ENCODE measurements at places on chromosomes 16 and 17.

- no peak for DNase-seq
Observed at GRCh38 chr16:4920826-4921225, 16.1 kb downstream of the PPL start.

DNA sequence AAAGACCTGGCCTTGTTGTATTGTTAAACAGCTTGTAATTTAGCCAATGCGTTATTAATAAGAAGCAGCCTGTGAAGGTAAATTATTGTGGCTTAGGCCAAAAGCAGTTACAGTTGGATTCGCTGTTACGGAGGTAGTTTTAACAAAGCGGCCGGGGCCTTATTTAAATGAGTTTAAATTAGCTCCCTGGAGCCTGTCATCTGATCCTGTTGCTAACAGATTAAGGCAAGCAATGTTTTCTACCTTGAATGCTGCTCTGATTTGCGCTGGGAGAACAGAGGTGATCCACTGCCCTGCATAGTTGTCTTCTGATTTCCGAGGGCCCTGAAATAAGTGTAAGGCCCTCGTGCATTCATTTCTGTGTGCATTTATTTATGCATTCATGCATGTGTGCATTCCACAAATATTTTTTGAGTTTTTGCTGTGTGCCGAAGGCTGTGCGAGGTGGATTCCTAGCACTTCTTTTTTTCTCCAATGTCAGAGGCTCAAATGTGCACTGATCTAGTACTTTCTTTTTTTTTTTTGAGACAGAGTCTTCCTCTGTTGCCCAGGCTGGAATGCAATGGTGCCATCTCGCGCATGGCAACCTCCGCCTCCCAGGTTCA, 10.9 kb downstream of the SEC14L5 start:
- DNase-seq = no peak

DNA sequence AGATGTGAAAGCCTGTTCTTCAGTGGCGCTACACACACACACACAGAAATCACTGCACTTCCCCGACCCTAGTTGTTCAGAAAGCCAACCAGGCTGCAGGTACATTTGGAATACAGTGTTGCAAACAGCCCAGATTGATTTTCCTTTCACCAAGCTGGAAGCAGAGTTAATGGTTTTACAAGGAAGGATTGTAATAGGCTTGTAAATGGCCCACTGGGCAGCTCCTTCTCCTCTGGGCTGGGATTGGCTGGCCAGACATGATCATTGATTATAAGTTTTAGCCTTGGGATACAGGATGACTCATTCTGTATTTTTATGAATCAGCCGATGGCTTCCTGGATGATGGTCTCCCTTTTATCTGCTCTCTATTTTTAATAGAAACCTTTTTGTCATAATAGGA, 2.5 kb downstream of the VAT1L start:
- no peak for DNase-seq

DNA sequence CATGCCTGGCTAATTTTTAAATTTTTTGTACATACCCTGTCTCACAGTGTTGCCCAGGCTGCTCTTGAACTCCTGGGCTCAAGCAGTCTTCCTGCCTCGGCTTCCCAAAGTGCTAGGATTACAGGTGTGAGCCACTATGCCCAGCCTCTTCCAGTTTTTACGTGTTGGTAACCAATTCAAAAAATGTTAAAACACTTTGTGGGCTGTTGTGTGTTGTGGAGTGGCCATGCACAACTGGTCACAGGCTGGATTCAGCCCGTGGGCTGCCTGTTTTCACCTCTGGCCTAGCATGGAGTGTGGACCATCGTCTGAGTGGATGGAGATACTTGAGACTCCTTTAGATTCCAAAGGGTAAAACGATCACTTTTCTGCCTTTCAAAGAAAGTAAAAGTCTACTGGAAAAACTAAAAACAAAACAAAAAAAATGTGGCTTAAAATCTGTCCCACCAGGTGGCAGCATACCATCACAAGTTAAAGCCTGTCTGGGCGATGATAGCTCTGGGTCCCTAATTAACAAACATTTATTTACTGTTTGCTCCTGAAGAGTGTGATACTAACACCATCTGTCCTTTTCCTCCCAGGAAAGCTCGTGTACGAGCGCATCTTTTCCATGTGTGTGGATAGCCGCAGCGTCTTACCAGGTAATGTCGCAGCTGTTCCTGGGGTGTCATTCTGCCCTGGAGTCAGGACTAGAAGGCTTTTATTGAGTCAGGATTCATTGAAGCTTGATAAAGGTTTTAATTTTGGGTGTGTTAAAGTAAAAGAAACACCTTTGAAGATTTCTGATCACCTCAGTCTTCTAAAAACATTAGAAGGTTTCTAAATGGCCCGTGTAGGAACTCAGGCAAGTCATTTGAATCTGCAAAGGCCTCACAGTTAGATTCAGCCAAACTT, 45.8 kb downstream of the VPS35L start:
- peak; percentile 46 for DNase-seq

- DNase-seq = no peak
Observed at GRCh38 chr17:49123061-49123460, 9.5 kb upstream of the B4GALNT2 start.

DNA sequence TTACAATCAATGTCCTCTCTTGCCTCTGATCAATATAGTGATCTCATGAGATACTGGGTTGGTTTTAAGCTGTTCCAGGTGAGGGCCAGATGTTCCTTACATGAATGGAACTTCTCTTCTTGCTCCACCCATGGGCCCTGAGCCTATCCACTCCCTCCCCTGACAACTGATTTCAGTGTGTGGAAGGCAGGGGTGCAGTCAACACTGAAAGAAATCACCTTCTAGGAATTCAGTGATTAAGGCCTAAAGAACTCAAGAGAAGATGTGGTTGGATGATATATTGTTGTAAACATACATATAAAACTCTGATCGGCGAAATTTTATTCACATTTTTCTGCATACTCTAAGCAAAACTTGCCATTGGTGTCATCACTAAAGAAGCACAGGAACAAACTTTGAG, 6.7 kb upstream of the GOSR2 start:
- no peak for DNase-seq

DNA sequence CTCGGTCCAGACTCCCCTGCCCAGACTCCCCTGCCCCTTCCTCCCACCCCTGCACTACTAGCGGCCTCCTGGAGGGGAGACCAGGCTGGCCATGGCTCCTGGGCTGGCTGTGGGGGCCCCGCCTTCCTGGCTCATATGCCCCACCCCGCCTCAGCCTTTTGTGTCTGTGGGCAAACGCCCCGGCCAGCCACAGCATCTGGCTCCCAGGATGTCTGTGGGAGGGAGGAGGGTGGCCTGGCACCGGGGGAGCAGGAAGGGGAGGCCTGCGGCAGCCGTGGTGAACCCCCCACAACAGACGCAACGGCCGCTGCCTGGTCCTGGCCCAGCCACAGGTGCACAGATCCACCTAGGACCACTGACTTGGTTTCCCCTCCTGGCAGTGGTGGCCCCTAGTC, 32.9 kb downstream of the BAHCC1 start:
- no peak for DNase-seq

- DNase-seq = no peak
Observed at GRCh38 chr17:81550830-81551457, 1.2 kb downstream of the FAAP100 start.

- no peak for DNase-seq
Observed at GRCh38 chr17:31724619-31725018, 134.4 kb downstream of the COPRS start.

GRCh38 chr16:54568906-54569807, 282.6 kb upstream of the IRX3 start:
- DNase-seq = no peak

DNA sequence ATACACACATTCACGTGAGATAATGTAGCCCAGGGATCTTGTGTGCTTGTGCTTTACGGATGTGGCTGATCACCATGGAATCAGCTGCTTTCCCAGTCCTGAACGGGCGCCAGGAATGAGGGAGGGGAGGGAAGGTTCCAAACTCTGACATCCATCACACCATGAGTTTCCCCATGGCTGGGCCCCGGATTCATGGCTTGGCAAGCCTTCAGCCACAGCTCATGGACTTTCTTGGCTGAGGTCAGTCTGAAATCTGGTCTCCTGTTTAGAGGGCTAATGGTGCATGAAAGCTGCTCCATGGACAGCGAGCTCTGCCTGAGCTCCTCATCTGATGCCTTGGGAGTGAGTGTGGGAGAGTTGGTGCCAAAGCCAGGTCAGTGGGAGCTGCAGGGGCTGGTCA, 767.6 kb upstream of the EEF2KMT start:
- no peak for DNase-seq

DNA sequence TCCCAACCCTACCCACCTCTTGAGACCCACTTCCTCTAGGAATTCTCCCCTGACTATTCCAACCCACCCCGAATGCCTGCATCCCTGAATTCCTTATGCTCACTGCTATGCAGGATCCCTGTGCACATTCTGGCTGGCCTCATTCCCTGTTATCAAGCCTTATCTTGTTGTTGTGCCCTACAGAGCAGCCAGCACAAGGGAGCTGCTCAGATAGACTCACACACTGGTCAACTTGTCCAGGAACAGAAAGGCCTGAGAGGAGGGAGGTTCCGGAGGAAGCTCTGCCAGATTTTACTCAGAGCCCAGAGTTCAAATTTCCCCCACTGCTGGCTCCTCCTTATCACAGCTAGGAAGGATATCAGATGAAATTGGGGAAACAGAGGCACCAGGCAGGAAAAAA, 24.8 kb upstream of the MYO18A start:
- DNase-seq = no peak

DNA sequence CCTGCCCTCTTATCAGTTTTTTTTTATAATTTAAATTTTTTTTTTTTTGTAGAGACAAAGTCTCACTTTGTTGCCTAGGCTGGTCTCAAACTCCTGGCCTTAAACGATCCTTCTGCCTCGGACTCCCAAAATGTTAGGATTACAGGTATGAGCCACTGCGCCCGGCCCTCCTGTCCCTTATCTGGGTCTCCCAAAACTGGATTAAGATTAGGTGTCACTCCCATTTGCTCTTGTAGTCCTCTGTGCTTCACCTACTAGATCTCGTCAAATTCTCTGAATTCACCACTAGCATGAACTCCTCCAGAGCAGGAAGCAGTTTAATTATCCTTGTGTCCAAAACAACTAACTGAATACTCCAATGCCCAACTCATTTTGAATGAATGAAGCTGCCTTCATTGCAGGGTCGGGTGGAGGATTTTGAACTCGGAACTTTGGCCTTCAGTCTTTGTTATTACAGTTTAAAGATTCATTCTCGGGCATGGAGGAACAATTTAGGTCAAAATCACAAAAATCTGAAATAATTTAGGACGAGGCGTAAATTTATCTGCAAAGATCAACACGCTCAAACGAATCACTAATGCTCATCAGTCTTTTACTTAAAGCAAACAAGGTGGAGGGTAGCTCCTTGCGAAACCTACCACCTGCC, 802 bp upstream of the ATXN2L start:
- no peak for DNase-seq

- no peak for DNase-seq
Observed at GRCh38 chr17:75352079-75352569, 53.4 kb downstream of the GRB2 start.

GRCh38 chr17:12744298-12744697, 45.0 kb upstream of the ARHGAP44 start:
- DNase-seq = no peak

DNA sequence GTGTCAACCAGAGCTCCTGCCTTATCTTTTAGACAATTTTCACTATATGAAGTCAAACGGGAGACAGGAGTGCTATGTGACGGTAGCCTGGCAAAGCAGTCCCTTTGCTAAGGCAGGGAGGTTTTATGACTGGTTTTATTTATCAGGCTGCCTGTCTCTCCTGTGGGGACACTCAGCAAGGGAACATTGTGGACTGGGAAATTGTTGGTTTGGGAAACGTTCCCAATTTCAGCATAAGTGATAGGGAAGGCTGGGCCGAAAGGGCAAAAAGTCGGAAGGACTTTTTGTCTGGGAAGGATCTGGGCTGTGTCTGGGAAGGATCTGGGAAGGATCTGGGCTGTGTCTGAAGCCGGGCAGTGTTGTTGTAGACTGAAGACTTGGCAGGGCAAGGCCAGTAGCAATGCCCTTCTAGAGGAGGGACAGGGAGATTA, 211.2 kb downstream of the PARN start:
- no peak for DNase-seq

- peak; percentile 91 for DNase-seq
Observed at GRCh38 chr17:44210342-44211192, 8.9 kb downstream of the UBTF start.

DNA sequence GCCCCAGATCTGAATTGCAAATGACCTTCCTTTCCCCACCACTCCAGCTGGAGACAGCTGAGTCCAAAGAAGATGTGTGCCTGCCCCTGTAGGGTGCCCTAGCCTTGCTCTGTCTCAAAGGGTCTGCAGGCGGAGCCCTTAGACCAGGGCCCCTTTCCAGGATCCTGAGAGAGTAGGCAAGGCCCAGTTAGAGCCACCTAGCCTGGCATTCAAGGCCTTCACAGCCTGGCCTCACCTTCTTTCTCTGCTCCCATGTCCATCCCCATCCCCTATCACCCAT, 66.6 kb upstream of the LHX1 start:
- DNase-seq = no peak

DNA sequence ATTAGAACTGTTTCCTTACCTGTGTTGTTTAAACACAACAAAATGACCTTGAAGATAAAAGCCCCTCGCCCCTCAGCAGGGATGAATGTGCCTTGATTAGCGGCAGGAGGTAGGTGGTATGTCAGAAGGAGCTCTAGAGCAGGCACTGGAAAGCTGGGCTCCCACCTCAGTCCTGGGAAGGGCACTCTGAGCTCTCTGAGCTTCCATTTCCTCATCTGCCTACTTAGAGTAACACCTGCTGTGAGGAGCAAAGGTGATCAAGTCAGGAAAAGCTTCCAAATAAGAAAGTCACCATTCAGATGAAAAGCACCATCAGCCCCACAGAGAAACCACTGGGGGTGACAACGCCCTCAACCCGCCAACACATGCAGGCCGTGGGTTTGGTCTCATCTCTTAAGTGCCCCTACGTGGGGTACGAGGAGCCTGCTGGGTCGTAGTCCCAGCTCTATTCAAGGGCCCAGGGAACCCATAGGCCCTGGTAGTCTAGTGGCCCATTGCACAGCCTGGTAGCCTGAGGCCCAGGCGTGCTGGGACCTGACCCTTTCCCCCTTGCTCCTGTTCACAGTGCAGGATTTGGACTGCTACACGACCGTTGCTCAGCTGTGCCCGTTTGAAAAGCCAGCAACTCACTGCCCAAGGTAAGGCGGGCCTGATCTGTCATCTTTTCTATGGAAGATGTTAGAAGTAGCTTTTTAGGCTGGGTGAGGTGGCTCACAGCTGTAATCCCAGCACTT, 57.3 kb downstream of the CRISPLD2 start:
- DNase-seq = no peak

GRCh38 chr17:80393241-80393890, 21.6 kb upstream of the ENDOV start:
- no peak for DNase-seq

- DNase-seq = no peak
Observed at GRCh38 chr17:71667661-71668060, 453.2 kb upstream of the SOX9 start.

GRCh38 chr17:5516060-5516792, 29.9 kb downstream of the MIS12 start:
- peak; percentile 90 for DNase-seq

- DNase-seq = peak; percentile 99
Observed at GRCh38 chr17:59155439-59156177, at the start of gene PRR11. Gene PRR11, plus strand, starts transcription at chr17:59155746. Its CDS starts 14,007 bp downstream, at chr17:59169753.

- no peak for DNase-seq
Observed at GRCh38 chr17:49452201-49452600, 37.5 kb upstream of the PHB1 start.

- no peak for DNase-seq
Observed at GRCh38 chr17:62761884-62762283, 46.2 kb downstream of the MARCHF10 start.

All from kidney capillary endothelial cell (primary cell).